Placental epithelial cell (primary cell): ENCODE measurements at places on chromosomes 7 and 10. TPM values are rescaled to one million over a fixed set of nuclear protein-coding genes. Genes with fewer than 3 reads are reported as not detected.

VWDE gene
- total RNA-seq: 0.11 TPM in 1 of 2 replicates, not detected in the other

TMEM273 gene
- not detected in 2 replicates for total RNA-seq

TAS2R38 gene
- under 0.01 TPM in 1 of 2 replicates, not detected in the other for total RNA-seq

ABCC2 gene
- 2.5 and 3.9 TPM in 2 replicates for total RNA-seq

C10orf53 gene
- total RNA-seq: not detected in 2 replicates

IFIT2 gene
- 0.79 and 5.2 TPM in 2 replicates for total RNA-seq

TEX47 gene
- not detected in 2 replicates for total RNA-seq

VPS37D gene
- total RNA-seq: 0.87 and 2.7 TPM in 2 replicates

CCDC3 gene
- 0.11 and 0.39 TPM in 2 replicates for total RNA-seq

HTRA1 gene
- 0.11 and 1.6 TPM in 2 replicates for total RNA-seq
